ENCODE measurements at places on chromosomes 2 and 18.
A peak's percentile ranks its signal among the peaks of the same experiment; 100 is the strongest.

DNA sequence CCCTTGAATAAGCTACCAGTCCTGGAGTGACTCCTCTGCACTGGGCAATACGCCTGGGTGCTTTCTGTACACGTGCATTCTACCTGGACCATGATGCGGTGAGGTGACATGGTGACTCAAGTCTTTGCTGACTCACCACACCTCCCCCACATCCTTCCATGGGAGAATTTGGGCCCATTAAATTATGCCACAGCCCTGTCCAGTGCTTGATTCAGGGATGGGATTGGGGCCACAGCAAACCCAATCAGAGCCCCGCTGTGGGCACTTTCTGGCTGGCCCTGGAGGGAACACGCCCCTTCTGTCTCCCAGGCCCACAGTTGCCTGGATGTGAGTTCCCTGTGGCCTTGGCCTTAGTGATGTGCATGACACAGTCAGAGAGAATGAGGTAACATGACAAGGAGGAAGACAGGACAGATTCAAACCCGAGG is 86.9 kb downstream of the LRRC30 start:
- DNase-seq = no peak

GRCh38 chr2:121911036-121911435 is 155.6 kb downstream of the TSN start:
- no peak for DNase-seq

GRCh38 chr18:23990474-23991410 is 23.8 kb upstream of the TTC39C start:
- no peak for DNase-seq

- DNase-seq = no peak
Observed at GRCh38 chr2:237700512-237701032, 73.2 kb downstream of the LRRFIP1 start.

DNA sequence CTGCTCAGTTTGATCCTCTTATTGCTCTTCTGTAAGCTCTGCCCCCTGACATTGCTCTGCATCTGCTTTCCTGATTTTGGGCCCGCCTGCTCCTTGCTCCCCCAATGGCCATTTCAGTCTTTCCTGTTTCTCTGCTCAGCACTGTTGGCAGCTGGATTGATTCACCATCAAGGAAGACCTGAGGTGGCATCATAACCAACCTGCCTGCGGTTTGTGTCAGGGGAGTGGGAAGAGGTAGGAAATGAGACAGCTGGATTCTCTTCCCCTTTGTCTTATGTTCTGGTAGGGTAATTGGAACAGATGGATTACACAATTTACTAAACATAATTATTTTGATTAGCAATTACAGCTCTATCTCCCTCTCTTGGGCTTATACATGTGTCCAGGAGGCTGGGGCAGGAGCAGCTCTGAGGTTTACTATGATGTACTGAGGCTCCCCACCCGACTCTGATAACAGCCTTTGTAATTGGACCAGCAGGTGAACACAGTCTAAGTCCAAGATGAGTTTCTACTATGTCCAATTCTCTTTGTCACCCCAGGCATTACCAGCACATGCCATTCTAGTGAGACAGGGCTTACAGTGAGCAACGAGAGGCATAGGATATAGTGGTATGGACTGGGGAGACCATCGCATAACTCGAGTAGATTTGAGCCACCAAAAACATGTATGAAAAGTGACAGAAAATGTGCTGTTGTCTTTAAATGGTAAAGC is 151.8 kb upstream of the MMADHC start:
- peak; percentile 3 for DNase-seq

GRCh38 chr2:58006256-58006951 is 40.2 kb upstream of the VRK2 start:
- DNase-seq = no peak

GRCh38 chr2:197388866-197389587 is 45.8 kb downstream of the SF3B1 start:
- DNase-seq = no peak

DNA sequence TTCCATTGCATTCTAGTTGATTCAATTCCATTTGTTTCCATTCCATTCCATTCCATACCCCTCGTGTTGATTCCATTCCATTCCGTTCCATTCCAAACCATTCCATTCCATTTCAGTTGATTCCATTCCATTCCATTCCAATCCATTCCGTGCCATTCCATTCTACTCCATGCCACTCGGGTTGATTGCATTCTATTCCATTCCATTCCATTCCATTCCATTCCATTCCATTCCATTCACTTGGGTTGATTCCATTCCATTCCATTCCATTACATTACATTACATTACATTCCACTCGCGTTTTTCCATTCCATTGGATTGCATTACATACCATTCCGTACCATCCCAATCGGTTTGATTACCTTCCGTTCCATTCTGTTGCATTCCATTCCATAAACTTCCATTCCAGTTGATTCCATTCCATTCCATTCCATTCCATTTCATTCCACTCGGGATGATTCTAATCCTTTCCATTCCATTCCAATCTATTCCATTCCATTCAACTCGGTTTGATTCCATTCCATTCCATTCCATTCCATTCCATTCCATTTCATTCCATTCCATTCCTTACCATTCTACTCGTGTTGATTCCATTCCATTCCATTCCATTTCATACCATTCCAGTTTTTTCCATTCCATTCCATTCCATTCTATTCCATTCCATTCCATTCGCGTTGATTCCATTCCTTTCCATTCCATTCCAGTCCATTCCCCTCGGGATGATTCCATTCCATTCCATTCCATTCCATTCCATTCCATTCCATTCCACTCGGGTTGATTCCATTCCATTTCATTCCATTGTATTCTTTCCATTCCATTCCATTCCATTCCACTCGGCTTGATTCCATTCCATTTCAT is 1140.4 kb downstream of the RPIA start:
- no peak for DNase-seq

DNA sequence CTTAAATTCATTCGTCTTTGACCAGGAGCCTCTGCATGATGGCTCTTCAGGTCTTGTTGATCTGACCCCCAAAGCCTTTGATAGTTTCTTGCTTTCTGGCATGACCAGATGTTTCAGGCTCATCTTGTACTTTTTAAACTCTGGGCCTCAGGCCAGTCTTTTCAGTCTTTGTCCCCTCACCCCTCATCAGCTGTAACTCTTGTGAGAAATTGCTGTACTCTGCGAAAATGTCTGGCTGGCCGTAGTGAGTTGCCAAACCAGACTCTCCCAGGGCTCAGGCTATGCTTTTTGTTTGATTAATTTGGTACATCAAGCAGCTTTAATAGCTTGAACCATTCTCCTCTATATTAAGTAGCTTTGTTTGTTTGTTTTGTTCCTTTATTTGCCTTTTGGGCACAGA is 75.9 kb downstream of the BABAM2 start:
- DNase-seq = no peak

DNA sequence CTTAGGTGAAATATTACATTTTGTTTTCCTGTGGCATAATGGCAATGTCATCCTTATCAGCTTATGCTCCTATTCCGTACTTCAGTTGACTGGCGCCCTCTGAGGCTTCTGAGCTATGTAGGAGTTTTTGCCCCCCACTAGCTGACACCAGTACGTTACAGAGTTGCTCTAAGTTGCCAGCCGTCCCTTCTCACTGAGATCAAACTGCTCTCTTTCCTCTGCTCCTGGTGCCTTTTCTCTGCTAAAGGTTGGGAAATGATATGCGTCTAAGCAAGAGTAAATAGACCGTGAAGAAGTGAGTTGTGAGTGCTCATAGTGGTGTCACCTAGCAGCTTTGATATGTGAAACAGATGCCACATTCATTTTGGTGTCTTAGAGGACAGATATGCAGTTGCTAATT is 99.2 kb downstream of the RAPGEF4 start:
- DNase-seq = peak; percentile 72

DNA sequence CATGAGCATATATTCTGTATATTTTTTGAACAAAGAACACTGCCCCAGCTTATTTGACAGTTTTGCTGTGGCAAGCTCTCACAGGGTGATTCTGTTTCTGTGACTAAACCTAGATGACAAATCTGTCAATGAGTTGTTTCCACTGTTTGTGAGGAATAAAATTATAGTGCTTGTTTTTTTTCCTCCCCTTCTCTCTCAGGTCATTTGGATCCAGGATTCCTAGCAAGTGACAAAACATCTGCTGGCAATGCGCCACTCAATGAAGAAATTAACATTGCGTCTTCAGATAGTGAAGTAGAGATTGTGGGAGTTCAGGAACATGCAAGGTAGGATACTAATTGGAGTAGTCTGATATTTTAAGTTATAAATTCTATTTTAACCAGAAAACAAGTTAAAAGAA is 149.3 kb downstream of the HAUS1 start:
- DNase-seq = no peak

DNA sequence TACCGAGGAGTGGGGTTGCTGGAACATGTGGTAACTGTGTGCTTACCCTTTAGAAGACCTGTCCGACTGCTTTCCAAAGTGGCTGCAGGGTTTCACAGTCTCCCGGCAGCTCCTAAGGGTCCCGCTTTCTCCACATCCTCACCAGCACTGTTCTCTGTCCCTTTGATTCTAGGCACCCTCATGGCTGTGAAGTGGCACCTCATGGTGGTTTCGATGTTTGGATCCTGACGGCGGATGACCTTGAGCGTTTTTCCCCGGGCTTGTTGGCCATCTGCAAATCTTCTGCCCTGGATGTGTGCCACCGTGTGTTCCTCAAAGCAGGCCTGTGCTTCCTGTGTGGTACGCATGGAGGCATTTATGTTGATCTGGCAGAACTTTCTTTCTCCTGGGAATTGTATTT is 292.5 kb upstream of the HDAC4 start:
- DNase-seq = no peak

- no peak for DNase-seq
Observed at GRCh38 chr18:10784596-10785202, 258.9 kb downstream of the NAPG start.

- DNase-seq = no peak
Observed at GRCh38 chr2:238409341-238410199, 17.2 kb upstream of the ASB1 start.

DNA sequence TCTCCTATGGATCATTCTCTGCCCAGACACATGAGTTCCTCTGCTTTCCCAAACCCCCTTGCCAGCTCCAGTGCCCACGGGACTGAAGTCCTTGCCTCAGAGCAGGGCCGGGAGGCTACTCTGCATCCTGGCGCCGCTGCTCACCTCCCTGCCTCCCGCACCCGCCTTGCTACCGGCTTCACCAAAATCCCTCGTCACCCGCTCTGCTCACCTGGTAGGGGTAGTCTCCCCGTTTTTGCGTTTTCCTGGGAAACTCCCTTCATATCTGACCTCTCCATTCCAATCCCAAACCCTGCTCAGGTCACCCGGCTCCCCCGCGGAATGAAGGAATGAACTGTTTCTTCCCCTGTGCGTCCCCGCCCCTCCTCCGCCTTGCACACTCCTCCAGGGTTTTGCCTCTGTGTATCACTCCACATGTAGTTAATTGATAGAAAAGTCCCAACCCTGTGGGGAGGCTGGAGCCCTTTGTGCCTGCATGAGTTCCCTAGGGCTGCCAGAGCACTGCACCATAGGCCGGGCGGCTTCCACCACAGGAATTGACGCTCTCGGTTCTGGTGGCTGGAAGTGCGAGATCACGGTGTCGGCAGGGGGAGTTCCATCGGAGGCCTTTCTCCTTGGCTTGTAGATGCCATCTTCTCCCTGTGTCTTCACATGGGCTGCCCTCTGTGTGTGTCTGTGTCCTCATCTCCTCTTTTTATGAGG is 2.0 kb upstream of the DGKD start:
- no peak for DNase-seq

DNA sequence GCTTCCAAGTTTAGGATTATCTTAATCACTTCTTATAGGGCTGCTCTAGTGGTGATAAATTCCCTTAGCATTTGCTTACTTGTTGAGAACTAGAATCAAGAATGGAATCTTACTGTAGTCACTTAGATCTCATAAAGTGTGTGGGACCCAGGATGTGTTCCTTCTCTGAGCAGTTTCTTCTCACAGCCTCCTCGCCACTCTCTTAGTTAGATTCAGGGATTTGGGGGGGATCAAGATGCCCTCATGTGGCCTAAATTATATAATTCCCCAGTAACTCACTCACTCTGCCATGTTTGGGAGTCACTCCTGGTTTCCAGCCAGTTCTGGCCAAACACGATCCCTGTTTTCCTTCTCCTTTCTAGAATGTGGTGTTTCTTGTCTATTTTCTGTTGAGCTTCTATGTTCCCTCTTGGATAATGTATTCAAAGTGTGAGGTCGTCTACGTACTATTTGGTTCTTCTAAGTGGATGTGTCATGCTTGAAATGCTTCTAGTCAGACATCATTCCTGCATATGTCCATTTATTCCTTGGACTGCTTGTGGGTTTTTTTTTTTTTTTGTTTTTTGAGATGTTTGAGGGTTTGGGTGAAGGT is 414.9 kb upstream of the SYT4 start:
- DNase-seq = no peak

GRCh38 chr2:24073816-24074215 is 2.3 kb downstream of the SF3B6 start:
- DNase-seq = no peak

- no peak for DNase-seq
Observed at GRCh38 chr2:38960609-38961320, 71.1 kb downstream of the ARHGEF33 start.

DNA sequence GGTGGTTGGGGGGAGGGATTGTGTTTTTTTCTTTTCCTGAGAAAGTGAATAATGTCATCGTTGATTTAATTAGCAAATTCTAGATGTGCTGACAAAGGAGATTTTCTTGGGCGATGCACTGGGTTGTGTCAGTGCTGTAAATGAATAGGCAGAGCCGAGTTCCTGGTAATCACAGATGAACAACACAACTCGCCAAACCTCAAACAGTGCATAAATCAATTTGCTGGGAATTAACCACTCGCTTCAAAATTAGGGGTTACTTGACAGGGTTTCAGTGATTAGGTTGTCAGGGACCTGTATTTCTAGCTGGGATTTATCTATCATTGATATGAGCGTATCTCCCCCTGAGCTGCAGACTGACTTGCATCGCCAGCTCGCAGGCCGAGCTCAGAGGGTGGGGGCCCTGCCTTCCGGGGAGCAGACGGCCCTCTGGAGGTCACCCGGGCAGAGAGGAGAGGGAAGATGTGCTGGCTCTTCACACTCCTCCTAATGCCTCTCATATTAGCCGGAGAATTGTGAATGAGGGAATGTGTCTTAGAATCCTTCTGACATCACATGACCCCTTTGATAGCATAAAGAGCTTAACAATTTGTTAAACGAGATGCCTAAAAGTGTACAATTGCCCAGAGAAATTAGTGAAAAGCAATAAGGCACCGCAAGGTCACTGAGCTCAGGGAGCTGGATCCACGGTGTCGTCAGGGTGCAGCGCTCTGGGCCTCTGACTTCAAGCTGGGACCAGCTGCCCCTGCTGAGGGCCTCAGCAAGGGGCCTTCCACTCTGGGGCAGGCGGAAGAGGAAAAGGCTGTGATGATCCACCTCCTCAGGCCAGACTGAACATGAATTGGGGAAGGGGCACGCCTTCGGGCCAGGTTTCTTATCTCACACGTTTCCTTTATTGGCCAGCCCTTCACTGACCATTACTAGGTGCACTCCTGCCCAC is 48.9 kb downstream of the SMIM21 start:
- DNase-seq = no peak
